Left forelimb (tissue), 1 donor: ENCODE measurements at places on chromosomes 3 and 15.

DNA sequence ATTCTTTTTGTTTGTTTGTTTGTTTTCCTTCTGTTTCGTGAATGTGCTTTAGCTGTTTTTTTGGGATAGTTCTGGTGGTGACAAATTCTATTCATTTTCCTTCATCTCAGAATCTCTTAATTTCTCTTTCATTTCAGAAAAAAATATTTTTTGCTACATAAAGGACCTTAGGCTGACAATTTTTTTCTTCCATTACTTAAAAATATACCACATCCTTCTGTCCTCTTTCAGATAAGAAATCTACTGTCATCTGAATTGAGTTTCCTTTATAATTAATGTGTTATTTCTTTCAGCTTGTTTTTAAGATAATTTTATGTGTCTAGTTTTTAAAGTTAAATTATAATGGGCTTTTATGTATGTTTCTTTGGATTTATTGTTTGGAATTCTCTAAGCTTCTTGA is 47.6 kb downstream of the IL16 start:
- no peak for DNase-seq

- DNase-seq: no peak
Measured at GRCh38 chr3:188772886-188773285, 398.9 kb upstream of the TPRG1 start.

GRCh38 chr3:153260681-153261080 is 98.7 kb downstream of the RAP2B start:
- DNase-seq: no peak

- DNase-seq: no peak
Measured at GRCh38 chr3:49161808-49162530, 4.2 kb downstream of the CCDC71 start.

DNA sequence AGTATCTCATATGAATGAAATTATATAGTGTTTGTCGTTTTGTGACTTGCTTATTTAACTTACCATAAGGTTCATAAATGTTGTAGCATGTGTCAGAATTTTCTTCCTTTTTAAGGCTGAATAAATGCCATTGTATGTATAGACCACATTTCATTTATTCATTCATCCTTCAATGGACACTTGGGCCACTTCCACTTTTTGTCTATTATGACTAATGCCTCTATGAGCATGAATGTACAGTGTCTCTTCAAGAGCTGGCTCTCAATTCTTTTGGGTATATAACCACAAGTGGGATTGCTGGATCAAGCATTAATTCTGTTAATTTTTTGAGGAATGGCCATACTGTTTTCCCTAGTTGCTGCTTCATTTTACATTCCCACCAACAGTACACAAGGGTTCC is 156.1 kb downstream of the VPS8 start:
- no peak for DNase-seq

DNA sequence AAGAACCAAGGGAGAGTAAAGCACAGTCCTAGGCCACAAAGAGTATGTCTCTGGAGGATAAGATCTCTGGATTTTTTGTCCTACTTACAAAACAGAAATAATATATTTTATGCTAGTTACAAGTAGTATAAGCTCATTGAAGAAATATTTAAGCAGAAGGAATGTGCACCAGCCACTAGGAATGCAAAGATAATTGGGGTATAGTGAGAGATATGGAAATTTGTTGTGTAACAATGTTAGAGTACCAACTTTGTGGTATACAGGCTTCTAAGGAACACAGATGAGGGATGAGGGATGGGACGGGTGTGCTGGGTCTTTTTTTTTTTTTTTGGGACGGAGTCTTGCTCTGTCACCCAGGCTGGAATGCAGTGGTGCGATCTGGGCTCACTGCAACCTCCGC is 26.5 kb downstream of the AKAP13 start:
- DNase-seq: no peak

GRCh38 chr3:46714728-46715506 is 2.8 kb downstream of the PRSS50 start:
- peak; percentile 22 for DNase-seq

GRCh38 chr3:71951361-71951760 is 166.4 kb upstream of the PROK2 start:
- no peak for DNase-seq

DNA sequence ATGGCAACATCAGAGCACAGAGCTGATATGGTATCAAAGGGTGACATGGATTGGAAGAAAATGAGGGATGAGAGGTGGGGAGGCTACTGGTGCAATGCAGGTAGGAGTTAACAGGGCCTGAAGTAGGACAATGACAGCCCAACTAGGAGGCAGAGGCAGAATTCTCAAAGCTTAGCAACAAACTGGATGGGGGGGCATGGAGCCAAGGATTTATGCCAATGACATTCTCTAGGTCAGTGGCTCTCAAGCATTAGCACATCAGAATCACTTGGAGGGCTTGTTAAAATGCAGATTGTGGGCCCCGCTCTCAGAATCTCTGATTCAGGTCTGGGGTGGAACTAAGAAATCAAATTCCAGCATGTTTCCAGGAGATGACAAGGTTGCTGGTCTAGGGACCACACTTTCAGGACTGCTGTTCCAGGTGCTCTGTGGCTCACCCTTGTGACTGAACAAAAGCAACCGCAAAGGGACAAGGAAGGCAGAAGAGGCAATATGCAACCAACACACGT is 98.0 kb upstream of the TNIK start:
- no peak for DNase-seq

DNA sequence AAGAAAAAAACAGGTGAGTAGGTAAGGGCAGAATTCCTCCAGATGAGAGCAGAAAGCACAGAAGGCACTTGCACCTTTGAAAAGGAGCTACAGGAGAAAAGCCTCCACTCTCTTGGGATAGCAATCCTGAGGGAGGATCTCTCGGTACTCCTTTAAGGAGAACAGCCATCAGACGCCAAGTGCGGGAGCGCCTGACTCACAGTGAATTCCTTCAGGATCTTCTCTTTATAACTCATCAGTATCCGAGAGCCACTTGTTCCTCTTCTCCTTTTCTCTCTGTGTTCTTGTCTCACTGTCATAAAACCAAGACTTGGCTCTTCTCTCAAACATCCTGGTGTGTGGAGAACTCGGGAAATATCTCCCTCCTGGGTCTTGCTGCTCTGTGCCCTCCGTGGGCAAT is 10.1 kb upstream of the GOLGA8J start:
- DNase-seq: no peak

DNA sequence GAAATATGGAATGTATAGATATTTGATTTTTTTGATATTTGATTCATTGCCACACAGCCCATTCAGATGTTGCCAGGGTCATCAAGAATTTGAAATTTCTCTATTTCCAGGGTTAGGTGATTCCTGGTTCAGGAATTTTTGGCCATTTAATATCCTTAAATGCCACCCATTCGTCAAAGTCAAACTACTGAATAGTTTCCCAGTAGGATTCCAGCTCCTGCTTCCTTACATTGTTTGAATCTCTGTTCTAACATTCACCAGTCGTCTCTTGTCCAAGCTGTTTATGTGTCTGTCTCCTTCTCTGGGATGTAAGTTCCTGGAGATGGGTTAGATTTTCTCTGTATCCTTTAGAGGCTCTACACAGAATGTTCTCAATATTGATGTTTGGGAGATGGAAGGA is 124.9 kb upstream of the TLE3 start:
- DNase-seq: no peak

DNA sequence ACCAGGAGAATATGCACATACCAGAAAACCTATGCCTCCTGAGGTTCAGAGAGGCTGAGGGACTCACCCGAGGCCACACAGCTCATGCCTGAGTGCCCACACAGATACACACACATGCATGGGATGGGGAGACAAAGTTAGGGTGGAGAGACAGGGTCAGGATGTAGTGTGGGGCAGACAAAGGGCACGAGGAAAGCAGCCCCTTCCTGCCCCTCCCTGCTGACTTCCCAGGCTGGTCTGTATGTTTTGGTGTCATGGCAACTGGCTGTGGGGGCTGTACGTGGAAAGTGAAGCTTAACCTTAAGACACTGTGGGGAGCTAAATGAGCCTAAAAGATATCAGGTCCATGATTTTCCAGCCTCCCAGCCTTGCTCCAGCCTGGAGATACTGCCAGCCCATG is 57.8 kb downstream of the EPHB3 start:
- no peak for DNase-seq

DNA sequence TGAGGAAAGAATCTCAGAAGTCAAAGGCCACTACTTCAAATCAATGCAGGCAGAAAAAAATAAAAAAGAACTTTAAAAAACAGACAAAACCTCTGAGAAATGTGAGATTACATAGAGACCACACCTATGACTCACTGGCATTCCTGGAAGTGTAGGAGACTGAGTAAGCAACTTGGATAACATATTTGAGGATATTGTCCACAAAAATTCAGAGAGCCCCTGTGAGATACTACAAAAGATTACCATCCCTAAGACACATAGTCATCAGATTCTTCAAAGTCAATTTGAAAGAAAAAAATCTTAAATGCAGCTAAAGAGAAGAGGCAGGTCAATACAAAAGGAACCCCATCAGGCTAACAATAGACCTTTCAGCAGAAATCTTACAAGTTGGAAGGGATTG is 887.3 kb downstream of the NTRK3 start:
- DNase-seq: no peak

GRCh38 chr15:58386641-58387040 is 45.1 kb upstream of the LIPC start:
- DNase-seq: no peak
